Stimulated activated CD8-positive, alpha-beta memory T cell treated with anti-CD3 and anti-CD28 coated beads, Interleukin-15, amount 100 ng/mL, for 4 hours (primary cell): ENCODE measurements at places on chromosomes 4 and X.

DNA sequence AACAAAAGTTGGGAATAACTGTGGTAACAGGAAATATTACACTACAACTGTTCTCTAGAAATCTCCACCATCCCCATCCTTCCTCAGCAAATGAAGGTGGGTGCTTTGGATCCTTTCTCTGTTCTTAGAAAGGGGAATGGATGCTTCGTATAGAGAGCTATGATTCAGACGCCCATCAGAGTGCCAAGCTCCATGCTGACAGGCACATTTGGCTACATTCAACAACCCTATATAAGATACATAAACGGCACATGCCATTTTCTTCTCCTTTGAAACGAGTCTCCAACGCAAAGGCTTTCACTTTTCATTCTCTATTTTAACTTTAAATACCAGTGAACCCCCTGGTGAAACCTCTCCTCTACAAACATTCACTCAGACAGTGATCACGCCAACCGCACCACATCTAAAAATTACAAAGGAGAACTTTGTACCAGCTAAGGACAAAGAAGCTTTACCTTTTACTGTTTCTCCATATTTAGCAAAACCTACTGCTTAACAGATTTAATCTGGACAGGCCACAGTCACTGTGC is 172.5 kb downstream of the TSPAN5 start:
- no peak for DNase-seq

DNA sequence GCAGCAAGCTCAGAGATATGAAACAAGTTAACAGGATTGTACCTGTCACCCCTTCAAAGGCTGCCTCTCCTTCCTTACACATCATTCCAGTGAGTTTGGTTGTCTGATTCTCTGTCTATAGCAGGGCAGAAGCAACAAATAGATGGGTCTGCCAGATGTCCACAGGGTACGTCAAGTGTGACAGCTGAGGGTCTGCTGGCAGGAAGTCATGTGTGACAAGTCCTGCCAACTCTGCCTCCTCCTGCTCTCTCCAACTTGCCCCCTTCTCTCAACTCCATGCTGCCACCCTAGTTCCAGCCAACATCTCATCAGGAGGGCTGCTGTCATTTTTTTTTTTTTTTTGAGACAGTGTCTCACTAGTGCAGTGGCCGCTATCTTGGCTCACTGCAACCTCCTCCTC is 109.2 kb downstream of the NSUN7 start:
- no peak for DNase-seq

- DNase-seq: no peak
Observed at GRCh38 chr4:35970366-35970960, 273.9 kb downstream of the ARAP2 start.

DNA sequence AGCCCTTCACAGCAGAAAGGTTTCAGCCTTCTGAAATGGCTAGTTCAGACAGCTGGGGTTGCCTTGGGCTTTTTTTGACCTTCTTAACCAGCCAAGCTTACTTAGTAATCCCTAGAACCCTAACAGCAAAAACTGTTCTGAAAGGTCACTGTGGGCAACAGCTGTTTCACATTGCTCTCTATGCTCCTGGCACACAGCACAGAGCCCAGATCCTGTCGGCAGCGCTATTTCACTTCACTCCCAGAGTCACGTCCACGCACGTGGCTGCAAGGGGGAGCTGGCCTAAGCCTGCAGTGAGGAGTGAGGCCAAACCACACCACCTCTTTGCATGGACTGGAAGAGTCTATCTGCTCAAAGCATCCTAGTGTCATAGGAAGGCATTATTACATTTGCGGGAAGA is 32.0 kb upstream of the STS start:
- no peak for DNase-seq

DNA sequence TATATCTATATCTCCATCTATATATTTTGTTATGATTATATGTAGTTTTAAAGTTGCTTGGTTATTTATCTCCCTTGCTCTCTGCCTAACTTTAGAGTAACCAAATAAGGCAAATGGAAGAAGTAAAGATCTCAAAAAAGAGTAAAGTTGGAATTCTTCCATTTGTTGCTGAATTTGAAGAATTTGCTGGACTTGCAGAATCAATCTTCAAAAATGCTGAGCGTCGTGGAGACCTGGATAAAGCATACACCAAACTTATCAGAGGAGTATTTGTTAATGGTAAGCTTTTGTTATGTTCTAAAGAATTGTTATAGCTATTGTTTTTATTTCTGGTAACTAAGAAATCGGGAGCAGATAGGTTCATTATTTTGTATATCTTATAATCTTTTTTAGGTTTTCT is 43.2 kb downstream of the EXOC1 start:
- no peak for DNase-seq

DNA sequence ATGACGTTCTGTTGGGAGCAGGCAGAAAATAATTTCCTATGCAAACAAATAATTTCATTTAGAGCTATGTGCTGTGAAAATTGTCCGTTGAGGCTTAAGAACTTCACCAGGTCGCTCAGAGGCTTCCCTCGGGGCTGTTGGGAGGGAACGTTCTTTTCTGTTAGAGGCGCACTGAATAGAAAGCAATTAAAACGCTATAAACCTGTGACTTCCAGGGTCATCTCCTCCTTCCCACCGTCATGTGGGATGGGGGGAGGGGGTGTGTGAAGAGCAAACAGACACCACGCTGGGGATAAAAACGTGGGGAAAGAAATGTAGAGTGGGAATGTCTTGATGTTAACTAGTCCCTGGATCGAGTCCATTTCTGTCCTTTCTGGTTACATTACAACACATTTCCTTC is 35.2 kb upstream of the ZNF518B start:
- no peak for DNase-seq

DNA sequence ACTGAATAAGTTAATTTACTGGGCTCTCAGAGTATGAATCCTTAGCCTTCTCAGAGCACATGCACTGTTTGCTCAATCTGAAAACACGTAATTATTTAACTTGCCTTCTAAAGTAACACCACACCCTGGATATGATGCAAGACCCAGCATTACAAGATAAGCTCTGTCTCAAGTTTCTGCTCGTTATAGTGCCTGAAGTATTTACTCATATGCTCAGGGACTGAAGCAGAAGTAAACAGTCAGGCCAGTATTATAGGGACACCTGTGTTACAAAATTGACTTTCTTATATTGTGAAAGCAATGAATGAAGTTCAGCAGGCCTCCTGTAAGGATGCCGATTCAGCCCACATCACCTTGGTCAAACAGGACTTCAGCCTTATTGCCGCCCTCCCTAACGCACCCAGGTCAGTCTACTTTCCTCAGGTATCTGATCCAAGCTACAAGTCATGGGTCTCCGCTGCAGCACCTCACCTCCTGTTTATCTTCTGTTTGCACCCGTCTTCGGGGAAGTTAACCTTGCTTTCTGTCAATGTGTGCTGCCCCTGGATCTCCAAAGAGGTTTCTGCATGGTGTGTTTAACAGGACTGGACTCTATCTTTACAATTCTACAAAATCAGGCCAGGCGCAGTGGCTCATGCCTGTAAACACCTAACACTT is 42.8 kb upstream of the KLF3 start:
- DNase-seq: no peak
